T-helper 2 cell (primary cell): ENCODE measurements at places on chromosomes 2 and 18.

DNA sequence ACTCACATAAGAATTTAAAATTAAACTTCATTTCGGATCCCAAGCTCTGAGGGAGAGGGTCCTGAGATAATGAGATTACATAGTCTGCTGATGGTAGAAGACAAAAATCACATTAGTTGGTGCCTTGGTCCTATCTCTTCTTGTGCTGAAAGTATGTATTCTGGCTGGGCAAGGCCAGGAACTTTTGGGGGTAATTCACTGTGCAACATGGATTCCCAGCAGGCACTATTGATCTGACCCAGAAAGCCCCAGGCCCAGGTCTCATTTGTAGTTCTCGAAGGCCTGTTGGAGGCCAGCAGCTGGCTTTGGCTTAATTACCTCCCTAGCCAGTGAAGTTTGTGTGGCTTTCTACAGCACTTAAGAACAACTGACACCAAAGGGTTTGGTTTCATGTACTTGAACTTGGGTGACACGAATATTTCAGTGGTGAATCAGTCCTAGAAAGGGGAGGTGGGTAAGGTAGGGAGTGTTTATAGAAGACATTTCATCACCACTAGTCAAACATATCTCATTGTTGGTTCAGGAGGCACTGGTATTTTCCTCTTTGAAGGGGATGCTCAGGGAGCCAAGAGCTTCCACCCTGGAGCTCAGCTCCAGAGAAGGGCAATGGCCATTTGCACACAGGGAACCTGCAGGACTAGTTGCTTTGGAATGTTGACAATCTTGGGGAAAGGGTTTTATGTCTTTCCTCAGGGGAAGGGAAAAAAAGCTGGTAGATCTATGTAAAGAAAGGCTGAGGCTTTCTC lies 217.8 kb downstream of the OSR1 start:
- DNase-seq, result no peak

DNA sequence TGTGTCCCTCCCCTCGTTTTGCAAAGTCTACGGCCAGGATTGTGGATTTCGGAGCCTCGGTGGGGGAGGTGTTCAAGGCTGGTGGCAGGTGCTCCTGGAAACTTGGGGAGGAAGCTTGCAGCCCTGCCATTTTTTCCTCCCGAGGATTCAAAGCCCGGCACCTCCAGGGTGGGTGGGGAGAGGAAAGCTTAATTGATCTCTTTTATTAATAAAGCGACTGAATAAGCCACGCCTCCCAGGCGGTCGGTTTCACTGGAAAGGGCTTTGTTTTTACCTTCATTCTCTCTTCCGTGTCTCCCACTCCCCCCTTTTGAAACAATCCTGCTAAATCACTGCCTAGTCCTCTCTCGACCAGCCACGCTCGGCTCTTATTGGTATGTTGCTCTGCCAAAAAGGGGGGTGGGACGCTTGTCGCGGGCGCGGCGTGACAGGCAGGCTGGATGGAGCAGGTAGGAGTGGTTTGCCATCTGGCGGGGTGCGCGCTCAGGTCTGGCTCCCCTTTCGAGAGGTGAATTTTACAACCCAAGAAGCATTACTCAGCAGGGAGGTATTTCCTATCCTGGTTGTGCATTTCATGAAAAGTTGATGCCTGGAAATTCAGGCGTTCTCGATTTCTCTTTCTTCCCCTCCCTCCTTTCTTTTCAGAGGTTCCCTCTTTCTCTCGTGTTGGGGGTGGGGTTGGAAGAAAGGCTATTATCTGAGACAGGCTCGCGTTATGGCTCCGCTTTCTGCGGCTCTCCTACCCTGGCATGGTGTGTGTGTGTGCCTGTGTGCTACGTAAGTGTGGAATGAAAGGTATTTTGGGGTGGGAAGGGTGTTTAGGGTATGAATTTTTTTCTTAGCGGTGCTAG lies 1.4 kb downstream of the NEDD4L start:
- DNase-seq, result peak; percentile 13

DNA sequence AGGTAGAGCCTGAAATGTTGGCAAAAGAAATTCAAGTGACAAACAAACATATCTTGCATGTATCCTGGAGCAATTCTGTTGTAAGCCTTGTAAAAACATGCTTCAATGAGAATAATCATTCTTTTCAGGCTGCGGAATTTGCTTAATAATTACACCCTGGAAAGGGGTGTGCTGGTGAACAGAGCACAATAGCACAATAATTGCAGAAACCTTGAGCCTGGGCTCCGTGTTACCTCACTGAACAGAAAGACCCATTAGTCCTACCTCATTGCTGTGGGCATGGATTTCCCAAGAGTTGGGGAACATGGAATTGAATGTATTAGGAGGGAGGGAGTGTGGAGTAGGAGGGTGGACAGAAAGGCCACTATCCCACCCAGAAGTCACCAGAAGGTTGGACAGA lies 168.0 kb upstream of the ALKAL2 start:
- no peak for DNase-seq

DNA sequence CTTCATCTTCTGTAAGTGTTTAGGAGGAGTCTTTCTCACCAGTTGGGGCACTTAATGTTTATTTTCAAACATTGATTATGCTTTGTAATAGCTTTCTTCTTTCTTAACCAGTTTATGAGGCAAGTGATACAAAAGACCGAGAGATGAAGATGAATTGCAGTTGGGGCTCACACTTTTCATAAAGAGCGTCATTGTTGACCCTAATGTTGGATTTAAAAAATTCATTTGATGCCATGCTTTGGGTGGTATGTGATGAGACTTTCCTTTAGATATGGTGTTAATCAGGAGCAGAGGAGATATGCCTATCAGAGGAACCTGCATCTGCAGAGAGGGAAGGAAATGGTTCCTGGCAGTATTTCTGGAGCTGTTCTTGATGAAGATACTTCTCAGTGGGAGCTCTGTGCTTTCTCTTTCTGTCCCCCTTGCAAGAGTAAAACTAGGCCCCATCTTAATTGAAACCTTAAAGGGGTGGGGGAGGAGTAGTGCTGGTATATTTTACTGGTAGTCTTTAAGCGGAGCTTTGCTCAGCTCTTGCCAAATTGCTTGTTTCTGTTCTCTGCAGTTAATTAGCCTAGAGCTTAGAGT lies 2.3 kb downstream of the EML4 start:
- peak; percentile 24 for DNase-seq

GRCh38 chr2:142052220-142052863 lies 78.5 kb downstream of the LRP1B start:
- DNase-seq, result no peak
